ENCODE measurements at places on chromosomes 7 and 10. TPM values are rescaled to one million over a fixed set of nuclear protein-coding genes. Genes with fewer than 3 reads are reported as not detected.

DNA sequence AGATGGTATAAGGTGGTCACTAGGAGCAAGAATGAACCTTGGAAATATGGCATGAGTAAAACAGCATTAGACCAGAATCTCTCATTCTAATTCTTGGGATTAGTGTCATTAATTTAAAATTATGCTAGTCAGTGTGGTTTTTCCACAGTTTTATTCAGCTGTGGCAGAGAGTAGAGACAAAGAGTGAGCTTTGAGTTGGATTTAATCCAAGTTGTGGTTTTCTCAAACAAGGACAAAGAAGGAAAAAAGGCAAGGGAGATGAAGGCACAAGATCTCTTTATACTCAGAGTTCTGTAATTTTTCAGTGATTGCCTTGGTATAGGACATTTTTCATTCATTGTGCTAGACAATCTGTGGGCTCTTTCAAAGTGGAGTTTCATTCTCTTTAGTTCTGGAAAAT lies 28.2 kb upstream of the AKAP9 start:
- no peak for DNase-seq

- no peak for DNase-seq
These were observed 187.4 kb upstream of the TMEM72 start for GRCh38 chr10:44723619-44724325.

Gene TAS2R3
- total RNA-seq, result 0.35 TPM

Gene CCDC172
- total RNA-seq, result not detected

DNA sequence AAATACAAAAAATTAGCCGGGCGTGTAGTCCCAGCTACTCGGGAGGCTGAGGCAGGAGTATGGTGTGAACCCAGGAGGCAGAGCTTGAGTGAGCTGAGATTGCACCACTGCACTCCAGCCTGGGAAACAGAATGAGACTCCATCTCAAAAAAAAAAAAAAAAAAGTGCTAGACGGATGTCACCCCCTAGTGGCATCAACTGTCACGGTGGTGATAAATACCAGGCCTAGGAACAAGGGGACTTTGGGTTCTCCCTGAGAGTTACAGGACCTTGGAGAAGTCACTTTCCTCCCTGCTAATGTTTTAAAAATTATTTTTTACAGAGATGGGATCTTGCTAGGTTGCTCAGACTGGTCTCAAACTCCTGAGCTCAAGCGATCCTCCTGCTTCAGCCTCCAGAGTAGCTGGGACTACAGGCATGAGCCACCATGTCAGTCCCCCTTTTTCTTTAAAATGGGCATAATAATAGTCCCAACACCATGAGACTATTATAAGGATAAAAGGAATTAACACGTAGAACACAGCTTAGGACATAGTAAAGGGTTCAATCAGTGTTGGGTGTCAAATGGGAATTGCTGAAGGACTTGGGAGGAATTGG lies 2.6 kb upstream of the TMEM130 start:
- DNase-seq, result no peak

- DNase-seq, result no peak
These were observed 80.1 kb downstream of the WDR37 start for GRCh38 chr10:1136268-1136667.

GRCh38 chr7:25009257-25009656 lies 29.3 kb upstream of the OSBPL3 start:
- DNase-seq, result no peak

Gene SPDYE1
- total RNA-seq, result not detected
